Fibroblast of lung (primary cell): ENCODE measurements at places on chromosomes 3 and 15. TPM values are rescaled to one million over a fixed set of nuclear protein-coding genes. Genes with fewer than 3 reads are reported as not detected.

DNA sequence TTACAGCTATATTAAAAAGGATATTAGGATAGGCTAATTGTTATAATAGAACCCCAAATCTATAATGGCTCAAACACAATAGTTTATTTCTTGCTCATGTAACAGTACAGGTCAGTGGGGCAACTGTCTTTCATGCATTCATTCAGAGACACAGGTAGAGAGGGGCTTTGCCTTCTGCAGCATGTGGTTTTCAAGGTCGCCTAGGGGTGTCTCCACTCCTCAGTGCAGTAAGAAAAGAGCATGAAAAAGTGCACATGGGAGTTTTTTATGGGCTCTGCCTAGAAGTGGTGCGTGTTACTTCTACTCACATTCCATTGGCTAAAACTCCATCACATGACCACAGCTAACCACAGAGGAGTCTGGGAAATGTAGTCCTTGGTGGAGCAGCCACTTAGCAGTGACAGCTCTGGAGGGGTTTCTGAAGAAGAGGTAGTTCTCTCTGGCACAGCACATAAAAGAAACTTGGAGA lies 1.8 kb downstream of the ZBTB38 start:
- peak overlapping the region; percentile 100 for H3K27ac ChIP-seq
- H3K36me3 ChIP-seq, result no peaks in the 10 kb centered on the region
- peak; percentile 95 for DNase-seq
- H3K27me3 ChIP-seq, result no peaks in the 10 kb centered on the region
- H3K4me1 ChIP-seq, result peaks cover 33% of the 10 kb centered on the region
- H3K4me3 ChIP-seq, result no peak overlapping the region

DNA sequence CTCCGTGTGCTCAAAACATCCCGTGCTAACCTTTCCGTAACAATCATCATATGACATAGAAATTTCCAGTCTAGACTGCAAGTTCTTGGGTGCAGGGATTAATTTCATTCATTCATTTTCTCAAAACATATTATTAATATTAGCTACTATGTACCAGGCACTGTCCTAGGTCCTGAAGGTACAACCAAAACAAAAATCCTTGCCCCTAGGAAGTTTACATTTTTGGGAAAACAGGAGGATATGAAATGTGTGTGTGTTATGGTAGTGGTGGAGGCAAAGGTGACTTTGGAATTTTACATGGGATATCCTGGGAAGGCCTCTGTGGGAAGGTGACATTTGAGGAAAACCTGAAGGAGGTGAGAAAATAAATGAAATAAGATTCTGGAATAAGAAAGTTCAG lies 222.6 kb downstream of the LRRC3B start:
- H3K27me3 ChIP-seq, result no peaks in the 10 kb centered on the region
- H3K36me3 ChIP-seq, result no peaks in the 10 kb centered on the region
- H3K27ac ChIP-seq, result no peak overlapping the region
- no peak overlapping the region for H3K4me3 ChIP-seq
- DNase-seq, result no peak

The PROS1 gene
- total RNA-seq, result 33.0 and 48.8 TPM in 2 replicates

GRCh38 chr3:46873521-46873920 lies 4.0 kb upstream of the PTH1R start:
- peaks cover 43% of the 10 kb centered on the region for H3K27me3 ChIP-seq
- no peaks in the 10 kb centered on the region for H3K36me3 ChIP-seq
- H3K4me1 ChIP-seq, result no peaks in the 10 kb centered on the region
- H3K4me3 ChIP-seq, result no peak overlapping the region
- H3K27ac ChIP-seq, result no peak overlapping the region
